Adrenal gland (tissue), 19 donors: ENCODE measurements at places on chromosomes 7 and 10. TPM values are rescaled to one million over a fixed set of nuclear protein-coding genes. Genes with fewer than 3 reads are reported as not detected.

GRCh38 chr10:32995751-32996150 lies 37.7 kb upstream of the ITGB1 start:
- DNase-seq = no peak
- no peaks in the 10 kb centered on the region for H3K36me3 ChIP-seq
- no peak overlapping the region for H3K4me3 ChIP-seq
- H3K27me3 ChIP-seq = no peaks in the 10 kb centered on the region
- H3K27ac ChIP-seq = no peak overlapping the region

- no peaks in the 10 kb centered on the region for H3K4me1 ChIP-seq
- DNase-seq = no peak
- H3K4me3 ChIP-seq = no peak overlapping the region
- H3K27ac ChIP-seq = no peak overlapping the region
- H3K27me3 ChIP-seq = no peaks in the 10 kb centered on the region
- H3K36me3 ChIP-seq = no peaks in the 10 kb centered on the region
Observed at GRCh38 chr10:129483430-129484010, 16.5 kb downstream of the MGMT start.

GRCh38 chr10:1272079-1272776 lies 216.0 kb downstream of the WDR37 start:
- DNase-seq = no peak
- H3K4me3 ChIP-seq = no peak overlapping the region
- H3K4me1 ChIP-seq = no peaks in the 10 kb centered on the region
- H3K27me3 ChIP-seq = no peaks in the 10 kb centered on the region
- H3K36me3 ChIP-seq = no peaks in the 10 kb centered on the region
- no peak overlapping the region for H3K27ac ChIP-seq

GRCh38 chr7:158976468-158976848 lies 120.1 kb downstream of the DYNC2I1 start:
- H3K27ac ChIP-seq = no peak overlapping the region
- no peaks in the 10 kb centered on the region for H3K4me1 ChIP-seq
- H3K4me3 ChIP-seq = no peak overlapping the region
- no peaks in the 10 kb centered on the region for H3K36me3 ChIP-seq

TMEM176A gene
- 46.4 TPM for polyA plus RNA-seq
